Left kidney (tissue), 8 donors: ENCODE measurements at places on chromosomes 7 and 10.
A peak's percentile ranks its signal among the peaks of the same experiment; 100 is the strongest.

DNA sequence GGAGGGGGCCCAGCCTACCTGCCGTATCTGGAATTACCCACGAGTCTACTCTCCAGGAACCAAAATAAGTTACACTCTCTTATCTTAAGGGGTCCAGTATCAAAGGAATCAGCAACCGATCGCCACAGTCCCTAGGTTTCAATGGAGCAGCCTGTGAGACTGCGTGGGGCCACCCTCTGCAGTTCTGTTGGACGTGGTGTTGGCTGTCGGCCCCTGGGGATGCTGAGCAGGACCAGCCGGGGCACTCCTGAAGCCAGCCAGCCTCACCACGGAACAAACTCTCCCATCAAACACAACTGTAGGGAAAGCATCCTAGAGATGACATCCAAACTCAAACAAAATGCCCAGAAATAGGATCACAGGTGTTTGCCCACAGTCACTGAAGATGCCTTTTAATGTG lies 25.5 kb upstream of the ABLIM1 start:
- DNase-seq = no peak

- no peak for DNase-seq
Measured at GRCh38 chr10:34886906-34887642, 72.0 kb upstream of the PARD3 start.

DNA sequence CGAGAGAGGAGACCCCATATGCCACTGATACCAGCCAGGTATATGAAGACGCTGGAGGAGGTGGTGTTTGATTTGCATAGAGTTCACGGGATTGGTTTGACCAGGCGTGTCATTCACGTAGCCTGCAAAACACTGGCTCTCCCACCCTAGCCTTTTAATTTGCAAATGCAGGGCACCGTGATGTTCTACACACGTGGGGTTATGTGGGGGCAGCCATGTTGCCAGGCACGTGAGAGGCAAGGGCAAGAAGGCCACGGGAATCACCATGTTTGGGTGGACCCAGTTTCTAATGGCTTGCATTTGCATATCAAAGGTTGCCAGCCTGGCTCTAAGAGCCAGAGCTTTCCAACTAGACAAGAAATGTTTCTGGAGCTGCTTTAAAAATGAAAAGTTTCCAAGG lies 117.2 kb upstream of the LYZL1 start:
- no peak for DNase-seq

DNA sequence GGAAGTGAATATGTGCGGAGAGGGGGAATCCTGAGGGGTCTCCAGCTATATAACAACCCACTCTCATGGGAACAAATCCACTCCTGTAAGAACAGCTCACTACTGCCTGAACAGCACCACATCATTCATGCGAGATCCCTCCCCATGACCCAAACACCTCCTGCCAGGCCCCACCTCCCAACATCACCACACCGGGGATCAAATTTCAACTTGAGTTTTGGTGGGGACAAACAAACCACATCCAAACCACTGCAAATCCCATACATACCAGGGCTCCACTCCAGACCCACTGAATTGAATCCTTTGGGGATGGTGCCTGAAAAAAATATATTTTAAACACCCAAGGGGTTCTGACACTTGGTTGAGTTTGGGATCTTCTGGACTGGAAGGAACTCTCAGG lies 181.5 kb upstream of the PLXNA4 start:
- no peak for DNase-seq

DNA sequence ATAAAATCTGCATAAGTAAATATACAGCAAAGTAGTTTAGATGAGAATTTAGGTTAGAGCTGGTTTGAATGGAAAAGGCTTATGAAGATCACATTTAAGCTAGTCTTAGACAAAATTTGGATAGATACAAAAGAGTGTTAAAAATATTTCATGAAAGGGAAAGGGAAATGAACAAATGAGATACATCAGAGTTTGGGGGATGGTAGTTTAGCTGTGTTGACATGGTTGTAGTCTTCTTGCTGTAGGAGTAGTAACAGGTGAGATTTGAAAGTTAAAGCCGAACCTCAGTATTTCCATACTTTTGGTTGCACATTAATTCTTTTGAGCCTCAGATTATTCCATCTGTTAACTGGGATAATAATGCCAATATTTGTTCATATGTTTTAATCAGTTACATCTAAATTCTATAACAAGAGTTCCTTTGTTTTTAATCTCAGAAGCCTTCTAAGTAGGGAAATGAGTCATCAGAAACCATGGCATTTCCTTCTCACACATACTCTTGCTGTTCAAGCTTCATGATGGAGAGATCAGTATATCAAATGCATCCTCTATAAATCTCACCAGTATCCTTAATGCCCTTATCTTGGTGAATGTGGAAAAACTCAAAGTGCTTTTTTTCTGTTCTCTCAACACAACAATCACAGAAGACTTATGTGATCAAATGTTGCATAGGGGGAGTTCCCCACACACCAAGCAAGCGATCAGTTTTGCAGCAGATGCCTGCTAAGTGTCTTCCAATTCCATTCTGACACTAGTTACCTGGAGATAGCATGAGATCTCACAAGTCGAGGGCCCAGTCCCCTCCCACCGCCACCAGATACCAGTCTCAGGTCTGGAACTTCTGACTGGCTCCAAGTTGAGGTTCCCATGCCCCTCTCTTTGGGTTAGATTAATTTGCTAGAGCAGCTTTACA lies 84.7 kb downstream of the MAPK8 start:
- DNase-seq = no peak

GRCh38 chr10:51000976-51001375 lies 73.3 kb upstream of the PRKG1 start:
- no peak for DNase-seq

DNA sequence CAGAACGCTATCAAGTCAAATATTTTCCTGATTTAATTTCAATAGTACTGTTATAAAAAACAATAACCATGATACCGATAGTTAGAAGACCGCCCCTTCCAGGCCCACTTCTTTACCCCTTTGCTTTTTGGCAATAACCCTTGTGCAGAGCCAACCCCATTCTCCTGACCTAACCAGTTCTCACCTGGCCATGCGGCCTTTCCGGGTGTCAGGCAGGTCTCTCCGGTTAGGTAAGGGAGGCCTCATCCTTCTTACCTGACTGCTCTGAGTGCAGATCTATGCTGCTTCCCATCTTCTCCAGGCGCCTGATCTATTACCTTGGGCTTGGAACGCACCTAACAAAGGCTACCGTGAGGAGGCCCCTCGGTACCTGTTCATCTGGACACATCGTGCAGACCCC lies 26.6 kb downstream of the ZMIZ1 start:
- DNase-seq = no peak

DNA sequence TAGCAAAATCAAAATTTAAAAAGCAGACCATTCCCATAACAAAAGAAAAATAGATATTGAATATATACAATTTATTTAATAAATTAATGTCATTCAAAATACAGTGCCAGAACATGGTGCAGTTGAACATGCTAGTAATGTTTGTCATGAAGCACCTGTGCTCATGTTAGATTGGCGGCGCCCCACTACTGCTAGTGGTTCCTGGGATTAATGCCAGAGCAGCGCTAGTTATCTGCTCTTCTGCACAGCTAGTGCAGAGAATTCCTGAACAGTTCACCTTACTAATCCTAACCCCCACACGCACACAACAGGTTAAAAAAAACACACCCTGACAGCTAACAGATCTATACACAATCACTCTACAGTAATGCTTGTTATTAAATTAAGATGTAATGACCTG lies 23.4 kb downstream of the KBTBD2 start:
- no peak for DNase-seq

DNA sequence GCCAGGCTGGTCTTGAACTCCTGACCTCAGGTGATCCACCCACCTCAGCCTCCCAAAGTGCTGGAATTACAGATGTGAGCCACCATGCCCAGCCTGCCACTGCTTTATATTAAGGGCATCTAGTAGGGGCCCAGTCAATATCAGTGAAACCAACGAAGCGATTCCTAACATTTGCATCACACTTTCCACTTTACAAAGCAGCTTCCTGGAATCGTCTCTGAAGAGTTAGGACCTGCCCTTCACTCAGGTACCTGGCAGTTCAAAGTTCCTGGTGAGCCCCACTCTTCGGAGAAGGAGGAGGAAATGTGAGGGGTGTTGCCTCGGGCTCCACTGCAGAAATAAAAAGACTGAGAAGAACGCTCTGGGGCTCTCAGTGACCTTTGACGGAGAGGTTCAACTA lies 31.1 kb upstream of the EZH2 start:
- no peak for DNase-seq

DNA sequence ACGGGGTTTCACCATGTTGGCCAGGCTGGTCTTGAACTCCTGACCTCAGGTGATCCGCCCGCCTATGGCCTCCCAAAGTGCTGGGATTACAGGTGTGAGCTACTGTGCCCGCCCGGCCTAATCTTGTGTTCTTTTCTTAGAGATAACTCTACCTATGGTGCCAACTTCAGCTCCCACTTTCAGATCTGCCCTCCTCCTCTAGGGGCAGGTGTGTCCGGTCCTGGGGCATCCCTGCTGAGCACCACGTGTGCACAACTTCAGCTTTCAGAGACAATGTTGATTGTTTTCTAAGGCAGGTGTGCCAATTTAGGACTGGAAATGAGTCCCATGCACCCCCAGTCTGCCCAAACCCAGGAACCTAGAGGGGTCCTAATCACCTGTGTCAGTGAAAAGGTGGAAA lies 18.5 kb upstream of the FXYD4 start:
- DNase-seq = no peak

- DNase-seq = peak; percentile 83
Measured at GRCh38 chr10:34994565-34995142, 95.5 kb downstream of the CUL2 start.

GRCh38 chr10:79239275-79239779 lies 107.9 kb upstream of the PPIF start:
- DNase-seq = no peak

DNA sequence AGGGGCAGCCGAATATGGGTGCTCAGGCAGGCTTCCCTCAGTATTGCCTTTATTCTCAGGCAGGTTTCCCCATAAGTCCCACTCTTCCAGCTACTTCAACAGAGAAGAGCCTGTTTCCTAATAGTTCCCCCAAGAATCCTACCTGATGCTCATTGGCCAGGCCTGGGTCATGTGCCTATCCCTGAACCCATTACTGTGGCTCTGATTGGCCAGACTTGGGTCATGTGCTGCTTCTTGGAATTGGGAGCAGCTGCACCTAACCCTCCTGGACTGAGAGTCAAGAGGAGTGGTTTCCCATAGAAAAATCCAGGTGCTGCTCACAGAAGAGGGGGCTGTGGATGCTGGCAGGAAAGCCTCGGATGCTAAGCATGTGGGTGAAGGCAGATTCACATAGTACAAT lies 21.7 kb downstream of the OPALIN start:
- DNase-seq = no peak

GRCh38 chr10:113302062-113302461 lies 250.8 kb upstream of the HABP2 start:
- no peak for DNase-seq

GRCh38 chr7:17153536-17153935 lies 144.9 kb upstream of the AHR start:
- no peak for DNase-seq

GRCh38 chr10:114925587-114926586 lies 12.1 kb upstream of the TRUB1 start:
- DNase-seq = no peak

- DNase-seq = no peak
Measured at GRCh38 chr7:41933427-41933826, 230.5 kb upstream of the INHBA start.

GRCh38 chr10:98915911-98916310 lies 319.7 kb downstream of the HPSE2 start:
- DNase-seq = no peak

- DNase-seq = no peak
Measured at GRCh38 chr10:132893090-132893489, 49.3 kb downstream of the CFAP46 start.

DNA sequence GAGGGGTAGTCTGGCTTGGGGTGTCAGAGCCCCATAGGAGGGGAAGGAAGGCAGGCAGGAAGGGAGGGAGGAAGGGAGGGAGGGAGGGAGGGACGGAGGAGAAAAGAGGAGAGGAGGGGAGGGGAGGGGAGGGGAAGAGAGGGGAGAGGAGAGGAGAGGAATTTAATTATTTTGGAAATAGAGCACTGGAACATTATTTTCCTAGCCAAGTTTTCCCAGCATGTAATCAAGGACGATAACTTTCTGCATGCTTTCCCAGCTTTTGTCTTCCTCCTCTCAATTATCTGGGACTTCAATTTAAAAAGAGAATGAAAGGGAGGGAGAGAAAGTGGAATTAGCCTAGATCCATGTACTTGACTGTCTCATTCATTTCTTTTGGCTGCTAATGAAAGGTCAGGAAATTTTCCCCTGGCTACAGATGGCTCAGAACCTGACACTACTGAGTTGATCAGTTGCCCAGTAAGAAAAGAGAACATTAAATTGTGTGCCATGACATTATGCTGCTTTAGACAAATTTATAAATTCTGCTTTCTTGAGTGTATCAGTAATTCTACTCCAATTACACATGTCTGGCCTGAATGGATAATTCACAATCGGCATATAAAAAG lies 148.8 kb downstream of the LRRC4 start:
- DNase-seq = no peak

GRCh38 chr7:114481999-114482398 lies 67.4 kb downstream of the FOXP2 start:
- no peak for DNase-seq

- no peak for DNase-seq
Measured at GRCh38 chr7:46137725-46138124, 216.7 kb upstream of the IGFBP3 start.

- DNase-seq = no peak
Measured at GRCh38 chr10:104247513-104248146, 7.1 kb upstream of the GSTO1 start.

- no peak for DNase-seq
Measured at GRCh38 chr7:2830609-2831376, 13.3 kb downstream of the GNA12 start.

DNA sequence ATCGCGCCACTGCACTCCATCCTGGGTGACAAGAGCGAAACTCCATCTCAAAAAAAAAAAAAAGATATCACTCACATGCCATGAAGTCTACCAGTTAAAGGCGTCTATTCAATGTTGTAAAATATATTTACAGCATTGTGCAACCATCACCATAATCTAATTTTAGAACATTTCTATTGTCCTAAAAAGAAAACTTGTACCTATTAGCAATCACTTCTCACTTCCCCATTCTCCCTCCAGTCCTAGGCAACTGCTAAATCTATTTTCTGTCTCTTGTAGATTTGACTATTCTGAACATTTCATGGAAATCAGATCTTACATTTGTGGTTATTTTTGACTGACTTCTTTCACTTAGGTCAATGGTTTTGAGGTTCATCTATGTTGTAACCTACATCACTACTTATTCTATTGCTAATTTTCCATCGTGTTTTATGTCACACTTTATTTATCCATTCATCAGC lies 25.2 kb upstream of the OTUD1 start:
- DNase-seq = no peak

DNA sequence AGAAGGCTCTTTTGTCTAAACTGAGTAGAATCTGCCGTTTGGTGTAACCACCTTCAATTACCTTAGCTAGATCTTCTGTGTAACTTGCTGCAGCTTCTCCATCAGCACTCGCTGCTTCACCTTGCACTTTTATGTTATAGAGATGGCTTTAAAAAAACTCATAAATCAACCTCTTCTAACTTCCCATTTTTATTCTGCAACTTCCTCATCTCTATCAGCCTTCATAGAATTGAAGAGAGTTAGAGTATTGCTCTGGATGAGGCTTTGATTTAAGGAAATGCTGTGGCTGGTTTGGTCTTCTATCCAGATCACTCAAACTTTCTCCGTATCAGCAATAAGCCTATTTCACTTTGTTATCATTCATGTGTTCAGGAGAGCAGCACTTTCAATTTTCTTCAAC lies 1131.9 kb upstream of the CELF2 start:
- no peak for DNase-seq
